Muscle of leg (tissue), 16 donors: ENCODE measurements at places on chromosomes 11 and 22.
A peak's percentile ranks its signal among the peaks of the same experiment; 100 is the strongest.

GRCh38 chr11:2881981-2882375 lies 3.6 kb downstream of the CDKN1C start:
- peak; percentile 53 for DNase-seq

DNA sequence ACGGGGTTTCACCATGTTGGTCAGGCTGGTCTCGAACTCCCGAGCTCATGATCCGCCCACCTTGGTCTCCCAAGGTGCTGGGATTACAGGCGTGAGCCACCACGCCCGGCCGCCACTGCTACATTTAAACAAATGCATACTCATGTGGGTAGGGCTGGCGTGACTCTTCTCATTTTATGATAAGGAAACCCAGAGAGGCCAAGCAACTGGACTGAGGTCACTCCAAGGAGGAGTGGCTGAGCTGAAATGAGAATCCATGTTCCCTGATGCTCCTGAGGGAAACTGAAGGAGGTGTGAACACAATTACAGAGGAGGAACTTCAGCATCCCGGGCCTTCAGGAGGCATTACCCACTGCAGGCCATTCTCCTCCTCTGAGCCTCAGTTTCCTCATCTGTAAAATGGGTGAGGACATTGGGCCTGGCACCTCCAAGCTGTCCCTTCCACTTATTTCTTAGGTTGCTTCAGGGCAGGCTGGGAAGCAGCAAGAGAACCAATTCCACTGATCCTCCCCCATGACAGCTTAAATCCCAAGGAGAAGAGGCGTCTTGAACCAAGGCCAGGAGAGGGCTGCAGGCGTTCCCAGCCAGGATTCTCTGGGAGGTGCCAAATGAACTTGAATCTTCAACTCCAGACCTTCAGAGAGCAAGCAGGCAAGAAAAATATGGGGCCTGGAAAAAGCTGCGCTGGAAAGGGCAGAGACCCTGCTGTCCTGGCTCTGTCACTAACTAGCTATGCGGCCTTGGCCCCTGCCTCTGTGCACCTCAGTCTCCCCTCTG lies 2.9 kb downstream of the TST start:
- no peak for DNase-seq

- DNase-seq: peak; percentile 45
These were observed 24.9 kb upstream of the GRAMD1B start for GRCh38 chr11:123405123-123405592.

GRCh38 chr22:44277386-44278135 lies 35.2 kb downstream of the SHISAL1 start:
- DNase-seq: no peak

GRCh38 chr22:32810555-32811133 lies 9.1 kb downstream of the TIMP3 start:
- DNase-seq: no peak

DNA sequence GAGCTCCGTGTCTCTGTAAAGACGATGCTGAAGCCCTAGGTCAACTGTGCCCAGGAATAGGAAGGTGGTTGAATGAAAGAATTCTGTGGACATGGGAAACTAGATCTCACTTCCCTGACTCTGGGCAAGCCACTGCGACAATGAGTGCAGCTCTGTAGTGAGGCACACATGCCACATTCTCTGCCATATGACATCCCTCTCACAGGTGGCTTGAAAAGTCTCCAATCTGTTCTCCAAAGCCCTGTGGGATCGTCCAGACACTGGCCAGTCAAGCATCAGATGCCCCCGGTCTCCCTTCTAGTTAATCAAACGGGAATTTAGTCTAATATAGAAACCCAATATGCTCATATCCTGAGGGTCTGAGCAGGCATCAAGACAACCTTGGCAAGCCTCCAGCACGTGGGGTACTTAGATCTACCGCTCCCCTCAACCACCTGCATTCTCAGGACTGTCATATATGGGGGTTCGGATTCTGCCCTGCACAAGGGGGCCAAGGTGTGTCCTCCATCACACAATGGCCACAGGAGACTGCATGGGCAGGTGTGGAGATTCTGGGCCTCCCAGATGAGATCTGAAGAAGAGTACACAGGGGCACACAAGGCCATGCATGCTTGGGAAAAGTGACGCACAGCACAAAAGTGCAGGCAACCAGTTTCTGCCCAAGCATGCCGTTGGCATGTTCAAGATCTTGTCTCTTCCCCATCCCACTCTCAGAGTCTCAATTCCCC lies 11.9 kb downstream of the DKK3 start:
- DNase-seq: no peak

- no peak for DNase-seq
These were observed 659 bp upstream of the TEAD1 start for GRCh38 chr11:12673601-12673923.

DNA sequence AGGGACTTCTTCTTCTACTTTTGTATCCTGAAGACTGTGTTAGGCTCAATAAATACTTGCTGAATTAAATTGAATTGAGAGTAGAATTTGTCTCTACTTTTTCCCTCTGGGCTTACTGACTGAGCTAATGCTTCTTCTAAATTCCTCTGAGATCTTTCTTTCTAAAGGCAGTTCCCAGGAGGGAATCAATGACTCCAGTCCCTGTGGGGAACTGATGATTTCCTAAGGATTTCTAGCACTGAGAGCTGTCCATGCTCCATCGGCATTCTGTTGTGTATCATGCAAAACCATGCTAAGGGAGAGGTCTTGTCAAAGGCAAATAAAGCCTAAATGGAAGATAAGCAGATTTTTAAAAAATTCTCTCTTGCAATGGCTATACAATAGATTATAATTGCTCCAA lies 148.8 kb upstream of the KIRREL3 start:
- no peak for DNase-seq
